Dorsolateral prefrontal cortex (tissue), 122 donors: ENCODE measurements at places on chromosomes 1 and 21.

DNA sequence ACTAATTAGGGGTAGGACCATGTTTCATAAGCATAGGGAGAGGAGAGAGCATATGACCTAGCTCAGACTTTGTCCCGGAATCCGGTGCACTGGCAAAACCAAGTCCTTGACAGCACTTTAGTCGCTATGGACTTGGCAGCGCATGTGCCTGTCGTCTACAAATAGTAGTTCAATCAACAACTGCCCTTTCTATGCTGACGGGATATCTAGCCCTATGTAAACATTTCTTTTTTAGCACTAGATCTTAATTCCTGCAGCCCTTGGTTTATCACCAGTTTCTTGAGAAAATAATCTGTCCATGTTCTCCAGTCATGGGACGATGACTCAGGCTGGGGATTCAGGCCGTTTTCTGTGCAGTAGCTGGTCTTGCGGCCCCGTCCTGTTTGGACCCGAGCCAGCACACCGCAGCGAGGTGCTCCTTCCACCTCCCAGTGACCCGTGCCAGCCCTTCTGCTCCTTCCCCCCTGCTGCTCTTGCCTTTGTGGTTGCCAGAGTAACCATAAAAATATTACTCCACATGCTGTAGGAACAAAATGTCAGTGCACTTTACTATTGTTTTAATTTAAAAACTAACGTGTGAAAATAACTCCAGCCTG, 8.6 kb upstream of the MT1HL1 start:
- DNase-seq = no peak

GRCh38 chr1:107895403-107896191, 69.4 kb downstream of the VAV3 start:
- DNase-seq = no peak

DNA sequence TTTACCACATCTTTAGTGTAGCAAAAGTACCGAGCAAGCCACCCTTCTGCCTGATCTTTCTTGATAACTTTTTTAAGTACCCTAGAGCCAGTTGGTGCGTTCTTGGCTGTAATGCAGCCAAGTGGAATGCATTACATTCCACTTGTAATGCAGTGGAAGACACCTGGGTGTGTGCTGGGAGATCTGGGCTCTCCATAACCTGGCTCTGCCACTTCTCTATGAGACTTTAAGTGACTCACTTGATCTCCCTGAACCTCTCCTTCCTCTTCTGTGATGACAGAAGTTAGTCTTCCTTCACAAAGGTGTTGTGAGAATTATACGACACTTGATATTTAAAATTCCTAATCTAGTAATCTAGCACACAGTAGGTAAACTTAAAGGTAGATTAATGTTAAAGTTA, 35.3 kb upstream of the NFIA start:
- DNase-seq = no peak

- no peak for DNase-seq
These were observed 36.7 kb downstream of the FH start for GRCh38 chr1:241482761-241483250.

DNA sequence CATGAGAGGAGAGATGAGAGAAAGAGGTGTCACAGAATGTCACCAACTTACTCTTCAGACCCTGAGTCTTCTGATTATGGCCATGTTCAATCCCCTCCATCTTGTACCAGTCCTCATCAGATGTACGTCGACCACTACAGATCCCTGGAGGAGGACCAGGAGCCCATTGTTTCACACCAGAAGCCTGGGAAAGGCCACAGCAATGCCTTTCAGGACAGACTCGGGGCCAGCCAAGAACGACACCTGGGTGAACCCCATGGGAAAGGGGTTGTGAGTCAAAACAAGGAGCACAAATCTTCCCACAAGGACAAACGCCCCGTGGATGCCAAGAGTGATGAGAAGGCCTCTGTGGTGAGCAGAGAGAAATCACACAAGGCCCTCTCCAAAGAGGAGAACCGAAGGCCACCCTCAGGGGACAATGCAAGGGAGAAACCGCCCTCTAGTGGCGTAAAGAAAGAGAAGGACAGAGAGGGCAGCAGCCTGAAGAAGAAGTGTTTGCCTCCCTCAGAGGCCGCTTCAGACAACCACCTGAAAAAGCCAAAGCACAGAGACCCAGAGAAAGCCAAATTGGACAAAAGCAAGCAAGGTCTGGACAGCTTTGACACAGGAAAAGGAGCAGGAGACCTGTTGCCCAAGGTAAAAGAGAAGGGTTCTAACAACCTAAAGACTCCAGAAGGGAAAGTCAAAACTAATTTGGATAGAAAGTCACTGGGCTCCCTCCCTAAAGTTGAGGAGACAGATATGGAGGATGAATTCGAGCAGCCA, 8.0 kb downstream of the ELOA start:
- no peak for DNase-seq

DNA sequence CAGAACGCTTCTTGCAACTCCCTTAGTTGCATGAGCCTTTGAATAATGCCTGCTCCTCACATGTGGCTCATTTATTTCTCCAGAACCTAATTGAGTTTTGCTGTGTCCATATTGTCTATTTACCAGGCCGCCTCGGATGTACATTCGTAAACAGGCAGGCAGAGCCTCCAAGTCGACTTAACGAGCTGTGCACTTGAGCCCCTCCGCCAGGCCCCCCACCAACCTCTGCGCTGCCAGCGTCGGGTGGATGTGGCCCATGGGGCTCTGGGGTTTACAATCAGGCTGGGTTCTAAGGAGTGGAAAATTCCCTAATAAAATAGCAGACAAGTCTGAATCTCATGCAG, 106.1 kb downstream of the NPHP4 start:
- DNase-seq = no peak

DNA sequence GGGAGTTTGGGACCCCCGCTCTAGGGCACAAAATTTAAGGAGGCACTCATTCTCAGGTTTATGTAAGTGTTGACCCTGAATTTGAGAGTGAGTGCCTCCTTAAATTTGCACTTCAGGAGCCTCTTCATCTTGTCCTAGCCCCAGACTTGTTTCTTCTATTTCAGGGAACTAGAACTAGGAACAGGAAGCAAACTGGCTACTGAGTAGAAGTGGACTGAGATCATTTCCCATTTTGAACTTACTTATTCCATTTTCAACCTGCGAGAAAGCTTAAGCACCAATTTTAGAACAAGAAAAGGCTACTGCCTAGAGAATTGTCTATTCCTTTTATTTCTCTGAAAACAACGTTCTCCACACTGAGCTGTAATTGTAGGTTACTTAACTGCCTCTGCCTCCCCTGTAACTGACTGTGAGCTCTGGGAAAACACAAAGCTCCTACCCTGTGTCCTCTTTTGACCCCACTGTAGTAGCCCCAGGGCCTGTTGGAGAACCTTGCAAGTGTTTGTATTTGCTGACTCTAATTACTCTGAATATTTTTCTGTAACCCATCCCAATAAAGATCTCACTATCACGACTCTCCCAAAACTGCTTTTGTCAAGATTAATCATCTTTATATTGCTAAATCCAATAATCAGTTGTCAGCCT, 2.5 kb downstream of the PPT1 start:
- no peak for DNase-seq

DNA sequence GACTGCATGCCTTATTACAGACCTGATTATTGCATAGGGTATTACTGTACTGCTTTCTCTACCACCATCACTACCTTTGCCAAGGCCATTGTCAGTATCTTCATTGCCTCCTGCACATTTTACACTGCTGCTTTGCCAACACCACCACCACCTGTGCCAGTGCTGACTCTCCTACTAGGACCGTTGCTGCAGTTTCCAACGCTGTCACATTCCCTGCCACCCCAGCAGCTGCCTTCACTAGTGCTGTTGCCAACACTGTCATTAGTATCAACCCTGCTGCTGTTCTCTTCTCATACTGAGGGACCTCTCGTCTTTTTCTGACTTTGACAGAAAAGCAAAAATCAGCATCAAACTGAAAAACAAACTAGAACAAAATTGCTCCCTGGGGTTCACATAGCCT, 394.9 kb upstream of the B3GALT2 start:
- DNase-seq = no peak
